ENCODE measurements at places on chromosomes 11 and 22.

DNA sequence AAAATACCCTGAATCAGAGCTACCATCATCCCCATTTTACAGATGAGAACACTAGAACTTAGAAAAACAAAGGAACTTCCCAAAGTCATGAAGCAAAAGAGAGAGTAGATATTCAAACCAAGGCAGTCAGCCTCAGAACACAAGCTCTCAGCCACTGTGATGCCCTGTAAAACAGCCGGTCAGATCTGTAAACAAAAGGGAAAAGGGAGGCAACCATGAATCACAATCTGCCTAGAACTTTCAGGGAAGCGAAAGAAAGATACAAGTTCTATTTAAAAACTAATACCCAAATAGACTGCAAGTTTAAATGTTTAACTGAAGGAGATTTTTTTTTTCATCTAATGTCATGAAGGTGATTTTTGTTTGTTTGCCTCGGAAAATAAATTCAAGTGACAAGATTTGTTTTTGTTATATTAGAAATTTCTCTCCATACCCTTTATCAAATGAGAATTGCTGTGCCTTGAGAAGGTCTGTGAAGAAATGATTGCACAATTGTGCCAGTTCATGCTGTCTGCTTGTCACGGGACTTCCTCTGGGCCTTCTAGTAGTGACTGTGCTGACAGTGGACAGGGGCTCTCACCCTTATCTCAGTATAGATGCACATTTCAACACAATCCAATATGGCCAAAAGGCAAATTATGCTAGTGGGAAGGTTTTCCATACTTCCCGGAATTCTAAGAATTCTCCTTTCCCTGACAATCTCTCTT lies 11.7 kb downstream of the SAA1 start:
- DNase-seq = no peak

DNA sequence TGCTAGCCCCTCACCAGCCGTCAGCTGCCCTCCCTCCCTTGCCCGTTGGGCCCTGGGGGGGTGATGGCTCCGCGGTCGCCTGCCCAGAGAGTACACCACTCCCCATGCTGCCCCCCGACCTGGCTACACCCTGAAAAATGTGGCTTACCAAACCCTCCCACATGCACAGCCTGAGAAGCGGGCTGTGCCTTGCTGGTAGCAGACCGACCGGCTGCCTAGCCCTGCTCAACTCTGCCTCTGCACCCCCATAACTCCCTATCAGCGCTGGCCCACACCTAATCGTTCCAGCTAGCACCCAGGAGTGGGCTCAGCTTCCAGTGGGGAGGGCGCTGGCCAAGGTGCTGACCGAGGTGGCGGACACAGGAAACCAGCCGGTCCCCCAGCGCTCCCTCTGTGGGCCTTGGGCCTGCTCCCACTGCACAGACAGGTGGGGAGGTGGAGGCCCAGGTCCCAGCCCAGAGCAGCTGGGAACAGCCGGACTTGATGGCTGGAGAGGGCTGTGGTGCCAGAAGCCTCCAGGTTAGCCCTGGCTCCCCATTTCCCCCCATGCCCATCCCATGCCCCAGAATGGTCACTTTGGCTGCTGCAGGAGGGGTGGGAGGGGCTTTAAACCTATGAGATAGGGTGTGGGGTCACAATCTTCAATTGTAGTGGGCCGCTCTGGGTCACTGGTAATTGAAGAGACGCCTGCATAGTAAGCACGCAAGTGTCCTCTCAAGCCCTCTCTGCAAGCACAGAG lies 32.1 kb upstream of the PRODH start:
- no peak for DNase-seq

- DNase-seq = no peak
Measured at GRCh38 chr22:36858156-36858555, 2.6 kb upstream of the NCF4 start.

DNA sequence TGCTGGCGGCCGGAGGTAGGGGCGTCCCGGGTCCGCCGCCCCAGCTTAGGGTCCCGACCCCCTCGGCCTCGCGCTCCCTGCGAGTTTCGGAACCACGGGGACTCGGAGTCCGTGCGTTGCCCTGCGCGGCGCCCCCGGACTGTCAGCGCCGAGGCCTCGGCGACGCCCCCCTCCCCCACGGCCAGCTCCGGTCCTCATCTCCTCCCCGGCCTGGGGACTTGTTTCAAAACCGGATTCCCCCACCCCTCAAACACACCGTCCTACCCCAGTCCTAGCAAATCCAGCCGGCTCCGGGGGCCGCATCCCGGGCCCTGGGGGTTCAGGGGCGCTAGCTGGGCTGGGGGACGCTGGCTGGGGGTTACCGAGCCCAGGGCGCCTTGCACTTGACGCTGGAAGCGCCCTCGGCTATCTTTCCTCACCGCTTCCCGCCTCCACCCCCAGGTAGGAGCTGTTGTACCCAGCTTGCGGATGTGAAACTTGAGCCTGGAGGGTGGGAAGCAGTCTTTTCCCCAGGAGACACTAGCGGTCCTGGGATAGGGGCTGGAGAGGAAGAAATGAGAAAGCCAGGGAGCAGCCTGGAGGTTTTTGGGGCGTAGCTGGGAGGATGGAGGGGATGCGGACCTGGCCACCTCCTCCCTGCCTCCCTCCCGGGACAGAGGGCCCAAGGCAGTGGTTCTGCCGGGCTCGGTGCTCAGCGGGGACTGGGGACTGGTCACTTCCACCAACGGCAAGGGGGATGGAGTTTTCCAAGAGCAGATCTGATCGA lies 550 bp downstream of the FBLN1 start:
- no peak for DNase-seq

DNA sequence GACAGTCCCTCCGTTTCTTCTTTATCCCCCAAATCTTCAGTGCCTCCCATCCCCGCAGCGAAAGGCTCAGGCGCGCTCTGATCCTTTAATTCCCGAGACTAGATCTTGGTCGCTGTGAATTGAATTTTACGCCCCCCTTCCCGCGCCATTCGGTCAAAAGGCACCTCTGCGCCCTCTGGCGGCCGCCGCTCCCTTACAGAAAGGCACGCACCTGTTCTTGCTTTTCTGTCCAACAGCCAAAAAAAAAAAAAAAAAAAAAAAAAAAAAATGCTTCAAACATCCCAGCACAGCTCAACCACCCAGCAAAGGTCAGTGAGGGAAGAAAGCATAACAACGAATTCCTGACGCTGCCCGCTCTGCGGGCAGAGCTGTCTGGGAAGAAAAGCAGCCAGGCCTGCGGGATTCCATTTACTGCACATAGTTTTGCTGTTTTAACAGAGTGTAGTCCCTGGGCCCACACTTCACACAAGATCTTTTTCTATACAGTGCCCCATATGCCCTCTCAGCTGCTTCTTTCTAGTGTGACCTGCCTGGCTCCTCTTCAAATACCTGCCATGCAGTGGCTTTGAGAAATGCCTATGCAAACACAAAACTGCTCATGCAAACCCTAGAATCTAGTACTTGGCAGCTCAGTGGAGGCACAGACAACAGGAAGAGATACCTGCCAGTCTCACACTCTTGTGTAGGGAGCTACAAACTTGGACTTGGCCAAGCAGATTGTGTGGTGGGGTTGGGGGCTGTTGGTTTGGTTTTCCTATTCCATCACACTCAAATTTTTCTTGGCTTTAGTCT lies 1.3 kb upstream of the ESAM start:
- DNase-seq = peak; percentile 73
